ENCODE measurements at places on chromosomes 7 and 10. TPM values are rescaled to one million over a fixed set of nuclear protein-coding genes. Genes with fewer than 3 reads are reported as not detected.

- H3K27me3 ChIP-seq = no peaks in the 10 kb centered on the region
- H3K4me1 ChIP-seq = peaks cover 17% of the 10 kb centered on the region
- no peak overlapping the region for H3K4me3 ChIP-seq
- no peak for DNase-seq
- H3K36me3 ChIP-seq = no peaks in the 10 kb centered on the region
- no peak overlapping the region for H3K27ac ChIP-seq
Observed at GRCh38 chr10:70364772-70365091, 17.7 kb downstream of the LRRC20 start.

DNA sequence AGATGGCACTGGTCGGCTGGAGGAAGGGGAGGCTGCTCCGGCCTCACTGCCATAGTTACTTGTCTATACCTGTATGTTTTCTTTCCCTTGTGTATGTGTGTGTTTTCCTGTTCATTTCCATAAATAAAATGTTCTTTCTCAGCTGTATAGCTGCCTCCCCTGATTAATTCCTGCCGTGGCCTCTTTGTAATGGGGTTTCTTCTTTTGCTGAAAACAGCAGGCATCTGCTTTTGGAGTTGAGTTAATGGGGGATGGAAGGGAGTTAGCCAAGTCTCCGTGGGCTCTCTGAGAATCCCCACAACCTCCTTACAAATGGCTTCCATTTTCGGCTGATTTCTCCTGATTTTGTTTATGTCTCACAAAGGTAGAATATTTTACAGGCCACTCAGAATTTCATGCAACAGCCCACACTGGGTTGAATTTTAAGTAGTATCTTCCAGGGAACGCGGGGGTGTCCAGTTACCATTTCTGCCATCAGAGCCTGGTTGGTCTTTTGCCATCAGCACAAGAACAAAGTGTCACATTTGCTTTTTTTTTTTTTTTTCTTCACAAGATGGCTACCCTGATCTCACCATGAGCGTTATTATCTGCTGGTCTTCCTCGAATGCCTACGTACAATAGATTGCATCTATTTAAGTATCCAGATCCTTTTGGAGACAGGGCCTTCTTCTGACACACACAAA, 88.1 kb upstream of the NRP1 start:
- H3K4me1 ChIP-seq = peaks cover 13% of the 10 kb centered on the region
- DNase-seq = no peak
- H3K27me3 ChIP-seq = no peaks in the 10 kb centered on the region
- H3K4me3 ChIP-seq = no peak overlapping the region
- H3K36me3 ChIP-seq = no peaks in the 10 kb centered on the region
- H3K27ac ChIP-seq = no peak overlapping the region

DNA sequence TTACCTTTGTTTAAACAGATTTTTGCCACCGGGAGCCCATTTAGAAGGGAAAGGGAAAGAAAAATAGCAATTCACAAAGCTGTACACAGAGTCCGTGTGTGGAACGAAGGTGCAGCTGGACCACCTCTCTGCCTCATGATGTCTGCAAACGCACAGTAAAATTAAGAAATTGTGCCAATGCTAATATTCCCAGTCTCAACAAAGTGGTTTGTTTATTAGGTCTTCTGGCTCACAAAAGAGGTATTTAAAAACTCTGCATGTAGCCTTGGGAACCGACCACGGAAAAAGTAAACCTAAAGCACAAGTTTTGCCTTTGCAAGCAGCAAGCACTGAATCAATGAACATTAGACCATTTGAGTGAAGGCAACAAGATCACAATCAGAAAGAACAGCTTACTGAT, 57.7 kb downstream of the CREB3L2 start:
- no peak overlapping the region for H3K4me3 ChIP-seq
- no peak for DNase-seq
- H3K4me1 ChIP-seq = peaks cover 60% of the 10 kb centered on the region
- no peaks in the 10 kb centered on the region for H3K36me3 ChIP-seq
- peak overlapping the region; percentile 81 for H3K27ac ChIP-seq
- H3K27me3 ChIP-seq = no peaks in the 10 kb centered on the region

DNA sequence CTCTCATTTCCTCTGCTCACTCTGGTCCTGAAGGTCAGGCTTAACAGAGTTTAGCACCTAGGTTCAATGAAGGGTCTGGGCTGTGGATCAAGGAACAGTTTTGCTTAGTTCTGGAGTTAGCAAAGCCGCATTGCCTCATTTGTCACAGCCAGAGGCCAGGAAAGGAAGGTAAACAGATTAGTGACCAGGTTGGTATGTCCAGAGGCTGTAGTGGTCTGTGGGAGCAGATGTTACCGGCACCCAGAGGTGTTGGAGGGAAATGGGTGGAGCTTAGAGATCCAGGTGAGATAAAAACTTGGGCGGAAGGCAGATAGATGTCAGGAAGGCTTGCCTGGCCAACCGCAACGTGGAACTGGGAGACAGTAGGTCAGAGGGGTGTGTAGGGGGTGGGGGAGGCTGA, 36.6 kb upstream of the ZMIZ2 start:
- H3K4me1 ChIP-seq = peaks cover 39% of the 10 kb centered on the region
- no peak overlapping the region for H3K4me3 ChIP-seq
- DNase-seq = no peak

GRCh38 chr10:77606751-77607150, 30.9 kb downstream of the KCNMA1 start:
- no peak for DNase-seq
- no peak overlapping the region for H3K4me3 ChIP-seq
- peaks cover 87% of the 10 kb centered on the region for H3K27me3 ChIP-seq
- H3K4me1 ChIP-seq = no peaks in the 10 kb centered on the region
- H3K36me3 ChIP-seq = no peaks in the 10 kb centered on the region

- no peaks in the 10 kb centered on the region for H3K36me3 ChIP-seq
- DNase-seq = no peak
- peak overlapping the region; percentile 84 for H3K27ac ChIP-seq
- H3K27me3 ChIP-seq = no peaks in the 10 kb centered on the region
Observed at GRCh38 chr7:2814946-2815874, 28.9 kb downstream of the GNA12 start.

DNA sequence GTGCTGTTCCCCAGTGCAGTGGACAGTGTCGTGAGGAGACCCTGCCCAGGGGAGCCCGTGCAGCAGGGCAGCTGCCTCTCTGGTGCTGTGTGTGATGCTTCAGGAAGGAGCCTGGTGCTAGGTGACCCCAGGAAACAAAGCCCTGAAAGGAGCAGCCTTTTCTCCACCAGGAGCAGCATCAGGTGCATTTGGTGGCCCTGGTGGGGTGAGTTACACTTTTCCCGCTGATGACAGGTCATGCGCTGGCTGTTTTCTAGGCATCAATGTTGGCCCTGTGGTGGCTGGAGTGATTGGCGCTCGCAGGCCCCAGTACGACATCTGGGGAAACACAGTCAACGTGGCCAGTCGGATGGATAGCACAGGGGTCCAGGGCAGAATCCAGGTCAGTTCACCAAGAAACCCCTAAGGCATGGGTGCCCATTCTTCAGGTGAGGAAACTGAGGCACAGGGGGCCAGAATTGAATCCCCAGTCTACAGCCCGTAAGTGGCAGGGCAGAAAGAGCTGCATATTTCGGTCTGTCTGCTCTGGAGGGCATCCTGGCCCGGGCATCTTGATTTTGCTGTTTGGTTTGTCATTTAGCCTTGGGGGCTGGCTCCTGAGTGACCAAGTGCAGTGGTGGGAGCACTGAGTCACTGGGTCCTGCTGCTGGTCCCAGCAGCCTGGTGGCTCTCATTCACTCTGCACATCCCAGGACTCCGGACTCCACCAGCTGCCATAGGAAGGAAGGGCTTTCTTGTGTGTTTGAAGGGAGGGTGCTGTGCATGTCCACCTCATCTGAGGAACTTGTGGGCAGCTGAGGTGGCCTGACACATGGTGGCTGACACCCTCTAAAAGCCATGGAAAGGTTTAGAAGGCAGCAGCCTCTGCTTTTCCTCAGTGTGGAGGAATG, 136.3 kb downstream of the ADCY1 start:
- H3K4me3 ChIP-seq = no peak overlapping the region
- H3K27ac ChIP-seq = peak overlapping the region; percentile 71
- peaks cover 7% of the 10 kb centered on the region for H3K4me1 ChIP-seq
- DNase-seq = no peak
- H3K27me3 ChIP-seq = no peaks in the 10 kb centered on the region
- no peaks in the 10 kb centered on the region for H3K36me3 ChIP-seq

- no peaks in the 10 kb centered on the region for H3K4me1 ChIP-seq
- DNase-seq = no peak
Observed at GRCh38 chr10:85098835-85099521, 770.6 kb downstream of the CCSER2 start.

GRCh38 chr10:86732771-86733170, 23.6 kb upstream of the BMPR1A start:
- no peak overlapping the region for H3K4me3 ChIP-seq
- H3K27ac ChIP-seq = peak overlapping the region; percentile 91
- peaks cover 45% of the 10 kb centered on the region for H3K27me3 ChIP-seq
- no peak for DNase-seq

DNA sequence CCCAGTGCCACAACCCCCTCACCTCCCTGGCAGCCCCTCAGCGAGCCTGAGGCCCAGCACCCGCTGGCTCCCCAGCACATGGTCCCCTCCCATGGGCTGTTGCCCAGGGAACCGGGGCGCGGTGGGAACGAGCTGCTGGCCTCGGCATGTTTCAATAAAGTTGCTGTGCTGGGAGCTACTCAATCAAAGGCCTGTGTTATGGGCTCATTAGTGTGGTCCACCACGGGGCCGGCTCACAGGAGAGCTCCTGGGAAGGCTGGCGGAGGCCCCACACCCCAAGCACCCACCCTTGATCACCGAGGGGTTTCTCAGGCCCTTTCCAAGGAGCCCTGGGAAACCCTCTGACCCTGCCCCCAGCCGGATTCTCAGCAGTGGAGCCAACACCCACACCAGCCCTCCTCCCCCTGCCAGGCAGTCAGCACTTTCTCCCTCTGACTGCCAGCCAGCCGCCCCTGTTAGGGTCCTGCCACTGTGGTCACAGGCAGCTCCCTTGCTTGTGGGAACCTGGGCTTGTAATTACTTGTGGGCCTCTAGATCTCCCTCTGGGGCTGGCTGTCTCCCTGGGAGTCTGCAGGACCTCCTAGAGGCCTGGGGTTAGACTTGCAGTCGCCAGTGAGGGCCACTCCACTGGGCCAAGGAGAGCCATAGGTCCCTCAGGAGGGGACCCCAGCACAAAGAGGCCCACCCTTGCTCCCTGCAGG, 24.8 kb upstream of the TRIM8 start:
- peaks cover 26% of the 10 kb centered on the region for H3K36me3 ChIP-seq
- no peak for DNase-seq
- H3K4me3 ChIP-seq = peak overlapping the region; percentile 43
- H3K4me1 ChIP-seq = peaks cover 81% of the 10 kb centered on the region

DNA sequence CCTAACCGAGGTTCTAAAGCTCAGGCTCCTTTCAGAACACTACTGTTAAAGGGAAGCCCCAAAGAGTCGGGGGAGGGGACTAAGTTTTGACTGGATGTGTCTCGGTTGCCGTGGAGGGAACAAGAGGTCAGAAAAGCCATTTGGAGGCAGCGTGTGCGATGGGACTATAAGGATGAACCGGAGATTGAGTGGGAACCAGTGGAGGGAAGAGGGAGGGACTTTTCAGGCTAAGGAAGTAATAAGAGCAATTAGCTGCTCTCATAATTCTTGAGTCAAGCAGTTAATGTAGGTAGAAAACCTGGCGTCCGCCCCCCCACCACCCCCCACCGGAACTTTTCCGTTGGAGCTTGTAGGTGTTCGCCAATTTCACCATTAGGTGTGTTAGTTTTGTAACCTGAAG, 491 bp upstream of the AKAP9 start:
- peak overlapping the region; percentile 85 for H3K4me3 ChIP-seq
- H3K27me3 ChIP-seq = no peaks in the 10 kb centered on the region
- peaks cover 47% of the 10 kb centered on the region for H3K4me1 ChIP-seq
- H3K36me3 ChIP-seq = no peaks in the 10 kb centered on the region
- DNase-seq = no peak

CCDC6 gene
- 16.4 TPM for total RNA-seq

- no peaks in the 10 kb centered on the region for H3K27me3 ChIP-seq
- H3K36me3 ChIP-seq = no peaks in the 10 kb centered on the region
- no peak overlapping the region for H3K27ac ChIP-seq
- no peak for DNase-seq
Observed at GRCh38 chr10:80670774-80671173, 133.1 kb downstream of the SH2D4B start.

DNA sequence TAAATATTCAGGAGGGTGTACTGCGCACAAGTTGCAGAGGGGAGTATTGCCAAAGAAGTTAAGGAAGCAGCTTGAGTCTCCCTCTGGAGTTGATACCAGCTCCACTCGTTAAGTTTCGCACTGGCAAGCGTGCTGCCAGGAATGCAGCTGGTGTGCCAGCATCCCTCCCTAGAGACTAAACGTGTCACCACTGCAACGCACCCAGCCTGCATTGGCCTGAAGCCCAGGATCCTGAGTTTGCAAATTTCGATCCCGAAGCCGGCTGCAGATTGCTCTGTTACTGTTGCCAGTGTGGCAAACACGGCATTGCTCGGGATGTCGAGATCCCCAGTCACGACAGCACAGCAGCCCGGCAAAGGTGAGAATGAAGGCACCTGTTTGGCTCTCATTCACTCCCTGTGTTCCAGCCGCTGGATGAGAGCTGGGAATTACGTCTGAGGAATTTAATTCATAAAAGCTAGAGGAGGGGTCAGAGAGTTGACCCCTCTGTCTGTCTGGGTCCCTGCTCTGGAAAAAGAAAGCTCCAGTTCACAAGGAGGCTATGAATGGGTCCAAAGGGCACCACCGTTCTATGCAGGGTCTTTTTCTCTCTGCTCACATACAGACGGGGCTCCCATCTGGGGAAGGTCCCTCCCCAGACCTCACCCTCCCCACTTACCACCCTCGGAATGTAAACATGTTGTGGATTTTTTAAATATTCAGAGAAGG, 61.0 kb downstream of the NRP1 start:
- no peaks in the 10 kb centered on the region for H3K27me3 ChIP-seq
- DNase-seq = peak; percentile 88
- peak overlapping the region; percentile 55 for H3K4me3 ChIP-seq
- peak overlapping the region; percentile 93 for H3K27ac ChIP-seq

- DNase-seq = no peak
- peaks cover 93% of the 10 kb centered on the region for H3K4me1 ChIP-seq
- H3K27ac ChIP-seq = peak overlapping the region; percentile 82
- H3K27me3 ChIP-seq = no peaks in the 10 kb centered on the region
Observed at GRCh38 chr10:50604049-50604640, 19.6 kb downstream of the SGMS1 start.

ASB10 gene
- total RNA-seq = 35.4 TPM

DNA sequence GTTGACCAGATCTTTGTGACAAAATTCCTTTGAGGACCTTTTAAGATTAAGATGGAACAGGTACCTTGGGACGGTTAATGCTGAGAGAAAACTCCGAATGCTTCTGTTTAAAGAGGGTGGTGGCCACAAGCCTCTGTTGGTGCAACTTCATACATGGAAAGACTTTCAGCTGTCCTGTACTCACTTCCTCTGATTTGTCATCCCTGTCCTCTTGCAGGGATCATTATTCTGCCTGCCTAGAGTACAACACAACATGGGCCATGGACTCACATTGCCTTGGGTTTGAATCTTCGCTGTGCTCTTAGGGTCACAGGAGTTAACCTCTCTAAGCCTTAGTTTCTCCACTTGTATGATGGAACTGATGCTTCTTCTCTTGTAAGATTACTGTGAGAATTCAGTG, 75.1 kb downstream of the ENTPD1 start:
- H3K27me3 ChIP-seq = no peaks in the 10 kb centered on the region
- DNase-seq = no peak
- H3K27ac ChIP-seq = no peak overlapping the region
- H3K4me1 ChIP-seq = peaks cover 11% of the 10 kb centered on the region
- no peaks in the 10 kb centered on the region for H3K36me3 ChIP-seq
- H3K4me3 ChIP-seq = no peak overlapping the region
